CD4-positive, alpha-beta T cell treated with Interferon gamma for 1 hour (primary cell): ENCODE measurements at places on chromosomes 13 and 19.

- DNase-seq, result no peak
Measured at GRCh38 chr13:35473802-35474201, 2.7 kb downstream of the MAB21L1 start.

GRCh38 chr19:31299665-31300064 lies 49.6 kb downstream of the TSHZ3 start:
- DNase-seq, result no peak

- no peak for DNase-seq
Measured at GRCh38 chr19:10223488-10224213, 7.5 kb downstream of the S1PR2 start.

GRCh38 chr13:78660495-78660857 lies 1.5 kb upstream of the OBI1 start:
- no peak for DNase-seq

- DNase-seq, result peak; percentile 73
Measured at GRCh38 chr13:46295491-46296114, 83.9 kb downstream of the LRRC63 start.

GRCh38 chr19:21321996-21322395 lies 7.2 kb downstream of the ZNF708 start:
- DNase-seq, result no peak

GRCh38 chr13:98839856-98840769 lies 87.6 kb upstream of the SLC15A1 start:
- peak; percentile 19 for DNase-seq

DNA sequence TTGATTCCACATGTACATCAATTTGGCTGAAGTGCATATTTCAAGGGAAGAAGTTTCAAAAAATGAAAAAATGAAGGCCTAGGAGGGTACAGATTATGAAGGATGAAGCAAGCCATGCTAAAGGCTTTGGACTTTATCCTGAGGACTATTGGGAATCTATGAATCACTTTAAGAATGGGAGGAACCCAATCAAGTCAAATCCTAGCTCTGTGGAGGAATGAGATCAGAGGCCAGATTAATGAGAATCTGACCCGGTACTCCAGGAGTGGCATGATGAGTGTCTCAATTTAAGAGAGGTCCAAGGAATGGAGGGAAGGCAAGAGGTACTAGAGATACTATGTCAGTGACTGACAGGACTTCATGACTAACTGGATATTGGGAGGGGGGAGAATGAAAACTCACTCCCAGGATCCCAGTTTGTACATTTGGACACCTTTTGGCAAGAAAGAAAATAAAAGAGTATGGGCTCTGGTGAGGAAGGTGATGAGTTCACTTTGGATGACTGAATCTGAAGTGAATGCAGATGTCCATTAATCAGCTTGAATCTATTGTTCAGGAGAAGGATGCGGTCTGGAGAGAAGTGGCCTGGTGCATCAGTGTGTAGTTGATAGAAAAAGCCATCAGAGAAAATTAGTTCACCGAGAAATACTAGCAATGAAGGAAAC lies 349.0 kb downstream of the EFNB2 start:
- no peak for DNase-seq

DNA sequence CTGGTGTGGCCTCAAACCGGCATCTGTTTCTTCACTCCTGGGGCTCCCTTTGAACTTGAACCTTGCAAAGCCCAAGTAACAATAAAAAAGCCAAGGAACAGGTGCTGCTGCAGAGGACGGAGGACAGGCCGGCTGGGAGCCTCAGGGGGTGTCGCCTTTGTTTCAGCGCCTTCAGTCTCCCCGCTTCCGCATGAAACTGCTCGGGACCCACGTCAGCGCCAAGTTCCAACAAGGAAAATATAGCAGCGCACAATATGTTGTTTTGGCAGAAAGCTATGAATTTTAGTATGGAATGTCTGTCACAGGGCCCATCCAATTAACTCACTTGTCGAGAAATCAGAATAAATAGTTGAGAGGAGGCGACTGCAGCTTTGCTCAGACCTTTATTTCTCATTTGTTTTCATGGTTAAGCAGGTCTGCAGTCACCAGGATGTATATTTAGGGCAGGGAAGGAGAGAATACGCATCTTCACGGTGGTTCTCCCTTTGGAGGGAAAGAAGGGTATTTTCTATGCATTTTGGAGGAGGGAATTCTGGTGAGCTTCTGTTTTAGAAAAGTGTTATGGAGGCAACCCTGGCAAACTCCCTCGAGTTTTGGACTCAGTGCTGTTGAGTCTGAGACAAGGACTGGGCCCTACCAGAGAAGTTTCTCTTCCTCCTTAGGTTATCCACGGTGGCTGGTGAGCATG lies 34.3 kb upstream of the MEDAG start:
- DNase-seq, result no peak

DNA sequence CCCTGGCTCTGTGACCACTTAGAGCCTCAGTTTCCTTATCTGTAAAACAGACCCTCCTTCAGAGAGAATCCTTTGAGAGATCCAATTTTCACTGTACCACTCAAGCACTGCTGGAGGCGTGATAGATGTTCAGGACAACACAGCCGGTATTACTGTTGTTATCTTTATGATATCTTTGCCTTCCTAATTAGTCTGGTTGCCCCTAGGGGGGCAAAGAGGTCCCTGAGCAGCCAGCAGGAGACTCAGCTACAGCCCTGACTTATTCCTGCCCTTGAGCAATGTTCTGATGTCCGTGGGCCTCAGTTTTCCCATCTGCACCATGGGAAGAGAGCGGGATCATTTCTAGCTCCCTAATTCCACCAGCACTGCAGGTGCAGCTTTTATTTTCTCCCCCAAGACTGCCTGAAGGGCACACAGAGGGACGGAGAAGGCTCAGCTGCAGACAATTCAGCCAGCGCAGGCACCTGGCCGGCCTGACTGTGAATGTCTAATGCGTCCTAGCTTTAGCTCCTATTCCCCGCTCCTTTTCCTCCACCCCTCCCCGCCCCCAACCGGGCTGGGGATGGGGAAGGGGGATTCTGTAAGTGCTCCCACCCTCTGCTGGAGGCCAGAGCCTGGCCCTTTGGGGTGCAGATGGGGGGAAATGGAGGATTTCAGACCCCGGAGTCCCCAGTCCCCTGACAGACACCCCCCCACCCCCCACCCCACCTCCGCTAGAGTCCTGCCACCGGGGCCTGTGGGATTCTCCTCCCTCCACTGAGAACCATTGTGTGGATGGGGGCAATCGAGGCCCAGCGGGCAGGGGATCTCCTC lies 16.2 kb downstream of the TLE5 start:
- DNase-seq, result no peak

DNA sequence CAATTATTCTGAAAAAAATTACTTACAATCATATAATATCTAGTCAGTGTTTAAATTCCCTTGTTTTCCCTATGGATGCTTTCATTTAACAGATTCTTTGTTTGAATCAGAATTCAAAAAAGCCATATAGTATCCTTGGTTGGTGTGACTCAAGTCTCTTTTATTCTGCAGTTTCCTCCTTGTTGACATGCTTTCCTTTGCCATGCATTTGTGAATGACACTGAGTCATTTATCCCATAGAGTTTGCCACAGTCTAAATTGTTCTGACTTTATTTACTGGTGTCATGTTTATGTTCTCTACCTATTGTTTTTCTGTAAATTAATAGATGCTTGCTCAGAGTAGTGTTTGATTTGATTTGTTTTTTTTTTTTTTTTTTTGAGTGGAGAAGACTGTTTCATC lies 893.8 kb upstream of the SLC10A2 start:
- no peak for DNase-seq

- no peak for DNase-seq
Measured at GRCh38 chr13:23460309-23460708, 26.8 kb upstream of the SACS start.

DNA sequence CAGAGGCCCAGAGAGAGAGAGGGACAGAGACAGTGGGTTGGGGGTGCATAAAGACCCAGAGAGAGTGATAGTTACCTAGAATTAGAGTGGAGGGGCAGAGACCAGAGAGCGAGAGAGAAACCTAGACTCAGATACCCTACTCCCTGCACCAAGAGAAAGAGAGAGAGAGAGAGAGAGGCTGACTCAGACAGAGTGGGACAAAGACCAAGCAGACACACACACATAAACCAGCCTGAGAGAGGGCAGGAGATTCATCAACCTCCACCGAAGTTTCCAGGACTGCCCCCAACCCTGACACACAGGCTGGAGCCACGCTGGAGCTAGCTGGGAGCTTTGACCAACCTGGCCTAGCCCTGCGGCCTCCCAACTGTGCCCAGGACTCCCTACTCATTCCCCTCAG lies 12.9 kb downstream of the SYT3 start:
- no peak for DNase-seq

- DNase-seq, result no peak
Measured at GRCh38 chr19:2603334-2603733, 99.2 kb downstream of the GNG7 start.

DNA sequence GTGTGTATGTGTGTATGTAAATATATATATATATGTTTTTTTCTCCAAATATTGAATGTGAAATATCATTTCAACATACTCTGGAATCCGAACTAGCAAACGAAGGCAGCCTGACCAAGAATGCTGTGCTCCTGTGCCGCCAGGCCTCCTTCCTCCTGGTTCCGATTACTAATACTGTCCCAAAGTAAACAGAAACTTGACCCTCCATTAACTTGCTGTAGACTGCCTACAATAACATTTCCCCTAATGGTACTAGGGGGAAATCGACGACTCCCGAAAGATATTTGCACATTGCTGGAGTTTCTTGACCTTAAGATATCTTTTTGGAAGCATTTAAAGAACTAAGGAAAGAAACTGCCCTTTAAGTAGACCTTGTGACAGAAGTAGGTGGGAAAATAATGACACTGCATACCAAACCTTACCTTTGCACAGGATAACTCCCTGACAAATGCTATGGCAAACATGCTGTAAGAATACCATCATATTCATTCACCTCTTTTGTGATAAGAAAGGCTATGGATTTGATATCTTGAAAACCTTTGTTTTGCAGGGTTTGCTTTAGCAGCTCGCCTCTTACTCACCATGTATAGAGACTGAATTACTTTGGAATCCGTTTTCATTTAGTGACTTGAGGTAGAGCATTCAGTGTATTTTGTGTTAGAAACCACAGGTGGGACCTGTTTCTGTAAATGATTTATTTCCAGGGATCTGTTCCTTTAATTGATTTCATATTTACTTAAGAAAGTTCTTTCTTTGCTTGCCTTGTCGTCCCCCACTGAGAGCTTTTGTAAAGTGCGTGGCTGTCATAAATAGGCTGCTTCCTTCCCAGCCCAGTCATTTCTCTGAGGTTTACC lies 80.1 kb downstream of the KLF5 start:
- no peak for DNase-seq

- no peak for DNase-seq
Measured at GRCh38 chr13:87093399-87093798, 577.8 kb upstream of the SLITRK5 start.

GRCh38 chr19:40685016-40685526 lies 5.4 kb downstream of the NUMBL start:
- DNase-seq, result no peak

- no peak for DNase-seq
Measured at GRCh38 chr19:1685046-1685445, 32.6 kb upstream of the TCF3 start.

DNA sequence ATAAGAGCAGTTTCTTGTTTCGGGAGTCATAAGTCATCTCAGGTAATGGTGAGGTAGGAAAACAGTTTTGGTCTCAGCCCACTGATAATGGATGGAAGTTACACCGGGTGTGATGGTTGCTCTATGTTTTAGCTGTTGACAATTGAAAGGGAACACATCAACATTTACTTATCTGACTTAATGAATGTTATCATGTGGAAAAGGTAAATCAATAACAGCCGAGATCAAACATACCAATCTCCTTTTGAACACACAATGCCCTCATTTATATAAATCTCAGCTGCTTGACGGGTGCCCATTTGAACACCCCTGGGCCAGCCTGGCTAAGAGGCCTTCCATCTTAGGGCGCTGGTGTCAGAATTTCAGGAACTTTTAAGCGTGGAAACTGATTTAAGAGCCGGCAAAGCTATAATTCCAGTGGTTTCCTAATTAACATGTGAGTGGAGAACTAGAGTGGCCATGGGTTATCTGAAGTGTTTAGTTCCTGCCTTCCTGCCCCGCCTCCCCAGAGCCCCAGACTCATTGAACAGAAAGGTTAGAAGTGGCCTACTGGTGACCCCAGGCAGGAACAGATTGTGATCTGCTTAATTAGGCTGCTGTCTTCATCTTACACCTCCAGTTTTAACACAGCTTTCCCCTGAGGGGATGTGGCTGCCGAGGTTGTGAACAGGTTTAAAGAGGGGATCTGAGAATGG lies 572.7 kb downstream of the FGF9 start:
- no peak for DNase-seq

- no peak for DNase-seq
Measured at GRCh38 chr13:94825507-94825906, 113.2 kb upstream of the SOX21 start.

DNA sequence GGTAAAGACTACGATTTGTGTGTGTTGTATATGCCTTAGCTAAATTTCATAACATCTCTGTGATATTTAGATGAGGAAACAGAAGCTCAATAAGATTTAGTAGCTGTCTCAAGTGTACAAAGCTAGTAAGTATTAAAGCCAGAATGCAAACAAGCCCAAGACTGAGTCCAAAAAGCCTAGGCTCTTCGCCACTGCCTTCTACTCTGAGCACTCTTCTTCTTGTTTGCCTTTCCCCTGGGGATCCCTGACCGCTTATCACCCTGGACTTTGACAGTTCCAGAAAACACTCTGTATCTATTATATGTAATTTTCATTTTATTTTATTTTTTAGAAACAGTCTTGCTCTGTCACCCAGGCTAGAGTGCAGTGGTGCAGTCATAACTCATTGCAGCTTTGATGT lies 5.8 kb downstream of the TM9SF2 start:
- DNase-seq, result no peak

DNA sequence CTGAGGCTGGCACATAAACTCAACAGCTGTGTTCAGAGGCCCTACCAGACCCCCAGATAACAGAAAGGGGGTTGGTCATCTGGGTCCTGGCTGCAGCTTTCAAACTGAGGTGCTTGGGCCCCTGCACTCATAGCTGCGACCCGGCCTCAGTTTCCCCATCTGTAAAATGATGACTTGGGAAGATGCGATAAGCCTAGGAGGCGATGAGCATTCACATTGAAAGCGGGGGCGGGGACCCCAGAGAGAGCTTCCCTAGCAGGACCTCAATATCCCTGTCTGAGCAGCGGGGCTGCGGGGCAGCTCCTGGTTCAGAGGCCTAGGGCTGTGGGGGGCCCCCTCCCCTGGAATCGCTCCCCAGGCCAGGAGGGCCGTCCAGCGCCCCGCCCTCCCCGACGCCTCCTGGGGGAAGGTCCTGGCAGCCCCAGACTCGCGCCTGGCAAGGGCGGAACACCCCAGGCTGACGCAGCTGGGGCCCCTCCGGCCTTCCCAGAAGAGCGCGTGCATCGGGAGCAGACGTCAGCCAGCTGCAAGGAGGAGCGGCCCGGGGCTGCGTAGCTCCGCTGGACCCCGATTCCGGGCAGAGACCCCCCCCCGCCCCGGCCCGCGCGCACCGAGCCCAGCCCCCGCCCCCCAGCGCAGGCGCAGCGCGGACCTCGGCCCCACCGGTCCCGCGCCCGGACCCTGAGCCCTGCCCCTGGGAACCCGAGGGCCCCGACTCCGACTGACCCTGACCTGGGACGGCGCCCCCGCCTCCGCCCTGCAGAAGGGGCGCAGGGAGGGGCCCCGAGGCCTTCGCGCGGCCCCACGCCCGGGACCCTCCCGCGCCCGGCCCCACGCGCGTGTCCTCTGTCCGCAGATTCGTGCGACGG lies 3.5 kb downstream of the FSTL3 start:
- DNase-seq, result peak; percentile 56
